ENCODE measurements at places on chromosomes 1 and 21.

DNA sequence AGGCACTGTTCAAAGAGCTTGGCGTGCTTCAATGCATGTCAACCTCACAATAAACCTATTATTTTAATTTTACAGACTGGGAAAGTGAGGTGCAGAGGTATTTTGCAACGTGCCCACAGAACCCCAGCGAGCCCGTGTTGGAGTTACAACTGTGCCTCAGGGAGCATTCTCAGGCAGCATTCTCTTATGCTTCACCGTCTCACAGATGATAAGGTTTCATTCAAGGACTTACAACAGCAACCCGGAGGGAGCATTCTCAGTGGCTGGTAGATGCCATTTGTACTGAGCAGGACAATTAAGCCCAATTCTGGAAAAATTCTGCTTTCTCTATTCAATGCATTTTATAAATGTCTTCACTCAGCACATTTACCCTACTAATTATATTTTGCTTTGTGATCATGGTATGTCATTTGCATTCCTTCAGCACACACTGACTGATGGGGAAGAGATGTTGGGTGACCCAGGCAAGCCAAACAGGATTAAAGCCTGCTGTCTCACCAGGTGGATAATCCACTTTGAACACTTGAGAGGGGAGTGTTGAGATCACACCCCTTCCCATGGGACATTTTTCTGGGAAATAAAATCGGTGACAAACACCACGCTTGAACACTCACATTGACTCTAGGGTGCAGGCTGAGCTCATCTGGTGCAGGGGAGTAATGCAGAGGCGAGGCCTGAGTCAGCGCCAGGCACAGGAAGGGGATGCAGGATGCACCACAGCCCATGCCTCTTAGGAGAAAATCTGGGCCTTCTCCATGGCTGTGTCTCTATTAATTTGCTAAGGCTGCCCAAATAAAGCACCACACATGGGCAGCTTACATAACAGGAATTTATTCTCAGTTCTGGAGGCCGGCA lies 113.9 kb downstream of the CLIC6 start:
- no peak for DNase-seq

DNA sequence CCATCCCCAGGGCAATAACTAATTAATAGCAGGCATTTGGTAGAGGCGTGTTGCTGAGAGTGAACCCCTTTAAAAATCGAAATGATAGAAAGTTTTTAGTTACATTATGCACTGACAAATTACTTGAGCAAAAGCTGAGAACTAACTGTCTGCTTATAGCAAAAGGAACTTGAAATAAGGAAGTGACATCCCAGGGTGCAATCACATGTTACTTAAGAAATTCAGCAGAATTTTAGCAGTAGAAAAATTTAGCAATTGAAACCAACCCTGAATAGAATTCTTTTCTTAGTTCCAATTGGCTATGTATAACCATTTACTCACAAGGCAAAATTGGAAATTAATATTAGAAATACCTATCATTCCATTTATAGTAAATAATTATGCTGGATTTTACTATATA lies 139.5 kb upstream of the SAMSN1 start:
- DNase-seq, result no peak

GRCh38 chr1:75392278-75392677 lies 218.6 kb downstream of the SLC44A5 start:
- no peak for DNase-seq

DNA sequence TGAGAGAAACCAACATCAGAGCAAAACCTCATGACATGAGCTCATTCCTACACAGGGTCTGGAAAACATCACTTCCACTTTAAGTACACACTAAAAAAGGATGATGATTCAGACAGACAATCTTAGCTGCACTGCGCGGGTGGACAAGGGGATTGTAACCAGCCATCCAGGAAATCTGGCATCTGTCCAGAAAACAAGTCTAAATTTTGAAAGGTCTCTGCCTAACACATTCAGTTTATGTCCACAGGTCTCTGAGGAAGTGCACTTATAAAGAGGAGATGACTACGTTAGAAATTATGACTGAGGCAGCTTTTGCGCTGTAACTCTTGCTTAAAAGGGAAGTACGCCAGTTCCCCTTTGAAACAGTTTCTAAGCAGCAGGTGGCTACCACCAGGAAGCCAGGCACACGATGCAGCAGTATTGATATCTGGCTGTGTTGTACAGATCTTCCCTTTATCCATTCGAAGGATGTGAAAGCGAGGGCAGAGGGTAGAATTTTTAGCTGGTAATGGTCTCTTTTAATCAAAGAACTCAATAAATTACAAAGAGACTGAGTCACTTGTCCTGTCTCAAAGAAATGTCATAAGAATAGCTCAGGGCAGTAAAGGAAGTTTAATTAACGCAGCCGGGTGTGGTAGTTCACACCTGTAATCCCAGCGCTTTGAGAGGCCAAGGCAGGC lies 128.0 kb downstream of the SETD4 start:
- peak; percentile 68 for DNase-seq

- no peak for DNase-seq
Measured at GRCh38 chr1:5951846-5952410, 40.3 kb downstream of the NPHP4 start.

GRCh38 chr1:244280201-244280600 lies 171.5 kb downstream of the ADSS2 start:
- no peak for DNase-seq

- no peak for DNase-seq
Measured at GRCh38 chr1:184019506-184019905, 18.0 kb downstream of the COLGALT2 start.

DNA sequence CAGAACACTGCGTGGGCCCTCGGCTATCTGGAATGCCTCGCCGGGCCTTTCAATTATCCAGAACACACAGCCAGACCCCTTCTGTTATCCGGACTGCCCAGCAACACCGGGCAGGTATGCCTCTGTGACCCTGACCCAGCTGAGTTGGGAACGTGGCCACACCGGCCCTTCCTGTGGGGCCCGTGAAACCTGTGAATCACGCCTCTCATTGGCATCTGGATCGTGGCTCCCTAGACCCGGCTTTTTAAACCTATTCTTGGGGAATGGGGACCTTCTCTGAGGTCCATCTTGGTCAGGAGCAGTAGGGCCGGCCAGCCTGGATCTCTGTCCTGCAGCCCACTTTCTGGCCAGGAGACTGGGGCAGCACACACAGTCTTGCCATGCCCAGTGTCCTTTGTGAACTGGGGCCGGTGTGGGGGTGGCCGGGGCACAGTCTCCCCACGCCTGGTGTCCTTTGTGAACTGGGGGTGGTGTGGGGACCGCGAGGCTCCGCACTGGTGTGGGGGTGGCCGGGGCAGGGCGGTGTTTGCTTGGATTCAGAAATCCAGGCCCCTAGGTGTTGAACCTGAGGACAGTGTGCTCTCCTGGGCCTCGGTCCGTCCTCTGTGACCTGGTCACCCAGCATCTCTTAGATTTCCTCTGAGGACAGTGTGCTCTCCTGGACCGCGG lies 11.1 kb downstream of the COL18A1 start:
- DNase-seq, result no peak

- no peak for DNase-seq
Measured at GRCh38 chr1:47623557-47623940, 185.7 kb downstream of the FOXD2 start.

GRCh38 chr1:234936612-234937389 lies 191.8 kb downstream of the TOMM20 start:
- no peak for DNase-seq

DNA sequence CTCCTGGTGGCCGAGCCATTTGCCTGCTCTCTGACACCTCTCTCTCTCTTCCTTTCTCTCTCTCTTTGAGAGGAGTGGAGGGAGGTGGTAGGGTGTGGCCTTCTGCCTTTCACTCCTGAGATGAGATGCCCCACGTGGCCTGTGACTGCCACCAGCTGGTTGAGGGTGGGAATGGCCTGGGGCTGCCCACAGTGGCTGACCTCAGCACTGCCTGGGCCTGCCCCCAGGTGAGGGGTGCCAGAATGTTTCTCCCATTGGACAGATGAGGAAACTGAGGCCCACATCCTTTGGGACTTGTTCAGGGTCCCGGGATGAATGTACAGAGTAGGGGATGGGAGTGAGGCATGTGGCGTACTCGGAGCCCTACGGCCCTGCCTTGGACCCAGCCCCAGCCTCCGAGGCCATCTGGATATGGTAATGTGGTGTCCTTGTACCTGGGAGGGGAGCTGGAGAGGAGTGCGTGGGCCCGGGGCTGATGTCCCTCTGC lies 12.7 kb upstream of the C1orf167 start:
- peak; percentile 70 for DNase-seq

DNA sequence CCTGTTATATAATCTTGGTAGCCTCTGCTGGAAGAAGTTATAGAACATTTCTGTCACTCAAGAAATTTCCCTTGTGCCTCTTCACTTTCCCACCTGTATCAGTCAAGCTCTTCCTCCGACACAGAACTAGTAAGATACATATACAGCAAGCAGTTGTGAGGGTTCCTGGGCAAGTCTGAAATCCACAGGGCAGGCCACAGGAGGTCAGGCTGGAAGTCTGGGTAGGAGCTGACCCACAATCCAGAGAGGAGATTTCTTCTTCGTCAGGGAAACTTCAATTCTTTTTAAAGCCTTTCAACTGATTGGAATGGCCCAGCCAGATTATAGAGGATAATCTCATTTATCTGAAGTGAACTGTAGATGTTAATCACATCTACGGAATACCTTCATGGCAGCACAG lies 96.4 kb upstream of the FMN2 start:
- no peak for DNase-seq

DNA sequence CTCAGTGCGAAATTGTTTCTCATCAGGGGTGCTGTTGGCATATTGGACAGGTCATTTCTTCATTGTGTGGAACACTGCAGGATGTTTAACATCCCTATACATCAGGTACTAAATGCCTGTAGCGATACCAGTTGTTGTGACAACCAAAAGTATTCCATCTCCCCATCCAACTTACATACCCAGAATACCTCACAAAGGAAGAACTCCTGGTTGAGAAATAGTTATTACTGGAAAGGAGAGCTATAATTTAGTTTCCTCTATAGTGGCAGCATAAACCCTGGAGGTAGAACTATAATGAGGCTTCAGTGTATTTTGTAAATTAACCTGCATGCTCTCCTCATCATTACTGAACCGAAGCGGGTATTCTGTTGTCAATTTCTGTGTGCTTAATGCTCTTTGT lies 45.1 kb downstream of the IVNS1ABP start:
- DNase-seq, result no peak

- DNase-seq, result no peak
Measured at GRCh38 chr1:6969106-6969505, 183.9 kb downstream of the CAMTA1 start.

DNA sequence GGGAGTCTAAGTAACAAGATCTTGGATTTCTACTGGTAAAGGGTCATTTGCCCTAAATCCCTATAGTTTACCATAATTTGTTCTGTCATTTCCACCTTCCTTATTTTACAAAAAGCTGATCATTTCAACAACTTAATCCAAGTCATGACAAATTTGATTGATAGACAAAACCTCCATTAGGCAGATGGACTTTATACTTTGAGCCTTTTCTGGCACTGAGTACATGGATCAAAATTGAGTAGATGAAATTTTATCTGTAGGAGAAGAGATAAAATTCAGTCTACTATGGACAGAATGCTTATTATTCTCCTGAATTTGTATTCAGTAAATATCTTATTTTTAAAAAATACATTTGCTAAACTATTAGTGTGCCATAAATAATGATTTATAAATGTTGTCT lies 62.6 kb upstream of the NRIP1 start:
- DNase-seq, result no peak

DNA sequence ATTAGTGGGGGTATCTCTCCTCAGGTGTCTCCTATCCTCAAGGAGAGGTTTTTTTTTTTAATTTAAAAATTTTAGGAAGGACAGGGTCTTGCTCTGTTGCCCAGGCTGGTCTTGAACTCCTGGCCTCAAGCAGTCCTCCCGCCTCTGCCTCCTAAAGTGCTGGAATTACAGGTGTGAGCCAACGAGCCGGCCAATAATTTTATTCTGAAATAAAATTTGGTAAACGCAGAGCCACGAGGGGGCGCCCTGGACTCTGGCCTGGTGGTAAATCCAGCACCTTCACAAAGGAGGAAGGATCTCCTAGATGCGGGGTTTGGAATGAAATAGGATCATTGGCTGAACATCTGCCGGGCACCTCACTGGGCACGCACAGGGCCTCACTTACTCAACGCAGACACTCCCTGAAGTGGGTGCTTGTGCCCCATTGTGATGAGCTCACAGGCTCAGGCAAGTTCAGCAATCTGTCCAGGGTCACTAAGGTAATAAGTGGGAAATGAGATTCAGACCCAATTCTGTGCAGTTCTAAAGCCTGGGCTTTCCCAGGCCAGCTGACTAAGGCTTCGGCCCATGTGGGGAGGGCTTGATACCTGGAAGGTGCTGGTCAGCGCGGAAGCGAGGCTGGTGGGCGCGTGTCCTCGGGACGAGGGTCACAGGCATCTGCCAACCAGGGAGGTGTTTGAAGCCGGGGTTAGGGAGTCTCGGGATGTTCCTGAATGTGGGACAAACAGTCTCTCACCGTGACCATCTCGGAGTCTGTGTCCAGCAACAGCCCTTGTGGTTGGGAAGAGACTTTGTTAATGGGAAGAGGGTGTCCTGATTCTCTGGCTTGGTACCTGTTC lies 32.7 kb upstream of the ETV3 start:
- DNase-seq, result no peak

GRCh38 chr1:16009030-16009460 lies 5.0 kb downstream of the SRARP start:
- DNase-seq, result peak; percentile 81

DNA sequence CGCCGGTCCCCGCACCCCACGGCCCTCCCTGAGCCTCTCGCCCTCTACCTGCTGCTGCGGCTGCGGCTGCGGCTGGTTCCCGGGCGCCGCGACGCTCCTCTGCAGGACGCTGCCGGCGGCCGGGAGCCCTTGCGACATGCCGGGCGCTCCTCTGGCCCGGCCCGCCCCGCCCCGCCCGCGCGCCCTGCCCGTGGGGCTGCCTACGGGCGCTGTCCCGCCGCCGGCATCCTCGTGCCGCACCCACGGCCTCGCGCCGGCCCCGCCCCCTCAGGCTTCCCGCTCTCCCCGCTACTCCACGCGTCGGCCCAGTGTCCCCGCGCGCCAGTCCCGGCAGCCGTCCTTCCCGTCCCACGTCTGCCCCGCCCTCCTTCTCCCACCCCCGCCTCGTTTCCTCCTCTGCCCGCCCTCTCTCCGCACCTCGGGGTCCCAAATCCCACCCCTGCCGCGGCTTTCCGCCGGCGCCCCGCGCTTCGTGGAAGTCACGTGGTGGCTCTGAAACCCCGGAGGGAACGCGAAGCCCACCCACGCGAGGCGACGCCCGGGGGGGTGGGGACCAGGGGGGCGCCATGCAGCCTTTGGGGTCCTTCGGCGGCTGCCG lies at the start of gene BATF3:
TSS of gene BATF3 (minus strand) at position 216 of the 598 bp plus-strand sequence. CDS start at position 138, 78 bp downstream.
- peak; percentile 29 for DNase-seq

GRCh38 chr1:9086045-9086444 lies 16.6 kb upstream of the SLC2A5 start:
- DNase-seq, result no peak

- DNase-seq, result no peak
Measured at GRCh38 chr1:165772739-165773138, 4.1 kb upstream of the TMCO1 start.

- peak; percentile 52 for DNase-seq
Measured at GRCh38 chr1:92820024-92820423, 11.8 kb upstream of the RPL5 start.

DNA sequence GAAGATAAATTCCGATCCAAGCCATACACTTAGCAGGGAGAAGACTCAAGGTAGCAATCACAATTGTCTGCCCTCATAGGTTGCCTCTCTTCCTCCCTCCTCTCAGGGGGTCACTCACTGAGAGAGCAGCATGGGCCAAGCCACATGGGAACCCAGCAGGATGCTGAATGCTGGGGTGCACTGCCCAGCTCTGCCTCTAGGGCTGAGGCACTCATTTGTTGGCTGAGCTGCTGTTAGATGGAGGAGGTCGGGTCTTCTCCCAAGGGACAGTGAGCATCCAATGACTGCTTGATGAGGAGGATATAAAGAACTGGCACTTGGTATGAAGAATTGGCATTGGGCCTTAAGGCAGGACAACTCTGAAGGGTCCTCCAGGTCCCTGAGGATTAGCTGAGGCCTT lies 418.8 kb downstream of the SIPA1L2 start:
- no peak for DNase-seq
